ENCODE measurements at places on chromosomes 3 and 15.

GRCh38 chr15:32148833-32149555 lies 118.7 kb downstream of the CHRNA7 start:
- no peak for DNase-seq

GRCh38 chr3:11304175-11304574 lies 32.0 kb downstream of the ATG7 start:
- DNase-seq: no peak

DNA sequence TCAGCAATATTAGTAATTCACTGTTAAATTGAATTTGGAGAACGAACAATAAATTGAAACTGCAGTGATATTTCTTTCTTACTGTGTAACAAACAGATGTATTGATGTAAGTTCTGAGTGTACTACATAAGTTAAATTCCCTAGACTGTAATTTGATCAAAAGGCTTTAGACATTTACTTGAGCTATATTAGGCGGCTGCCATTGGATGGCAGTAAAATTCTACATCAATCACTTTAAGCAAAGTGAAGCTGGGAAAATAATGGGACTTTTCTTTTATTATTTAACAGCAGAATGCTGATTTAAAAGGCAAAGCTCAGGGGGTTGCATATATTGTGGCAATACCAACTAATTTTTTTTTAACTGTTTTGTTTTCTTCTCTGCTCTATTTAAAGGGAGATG lies 212.6 kb upstream of the PLSCR5 start:
- no peak for DNase-seq

DNA sequence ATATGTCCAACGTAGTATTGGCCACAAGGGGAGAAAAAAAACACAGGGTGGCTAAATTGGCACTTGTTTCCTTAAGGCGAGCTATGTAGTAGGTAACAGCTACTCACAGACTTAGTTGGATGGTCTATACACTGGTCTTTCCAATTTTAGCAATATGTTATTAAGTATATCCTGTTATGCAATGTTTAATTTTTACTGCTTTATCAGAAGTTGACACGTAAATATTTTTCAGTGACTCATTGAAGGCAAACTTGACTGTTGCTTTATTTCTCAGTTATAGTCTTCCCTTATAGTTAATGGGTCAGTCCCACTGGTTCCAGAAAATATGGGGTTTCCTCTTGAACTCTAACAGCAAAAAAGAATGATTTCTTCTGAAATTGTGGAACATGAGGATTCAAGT lies 46.5 kb downstream of the ADPGK start:
- no peak for DNase-seq

DNA sequence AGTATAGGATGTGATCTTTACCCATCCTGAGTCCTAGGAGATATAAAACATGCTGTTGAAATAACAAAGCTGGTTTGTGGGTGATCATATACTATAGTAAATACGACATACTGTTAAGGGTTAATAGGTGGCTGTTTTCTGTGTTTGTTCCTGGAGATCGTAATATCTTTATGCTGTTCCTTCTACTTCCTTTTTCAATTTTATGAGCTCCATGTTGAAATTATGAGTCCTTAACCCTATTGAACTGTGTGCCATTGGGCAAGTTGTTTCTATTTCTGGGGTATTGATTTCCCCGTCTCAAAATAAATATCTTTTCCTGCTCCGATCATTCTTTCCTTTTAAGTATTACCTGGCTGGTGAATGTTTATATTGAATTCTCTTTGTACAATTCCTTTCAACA lies 115.1 kb downstream of the LPP start:
- DNase-seq: no peak

DNA sequence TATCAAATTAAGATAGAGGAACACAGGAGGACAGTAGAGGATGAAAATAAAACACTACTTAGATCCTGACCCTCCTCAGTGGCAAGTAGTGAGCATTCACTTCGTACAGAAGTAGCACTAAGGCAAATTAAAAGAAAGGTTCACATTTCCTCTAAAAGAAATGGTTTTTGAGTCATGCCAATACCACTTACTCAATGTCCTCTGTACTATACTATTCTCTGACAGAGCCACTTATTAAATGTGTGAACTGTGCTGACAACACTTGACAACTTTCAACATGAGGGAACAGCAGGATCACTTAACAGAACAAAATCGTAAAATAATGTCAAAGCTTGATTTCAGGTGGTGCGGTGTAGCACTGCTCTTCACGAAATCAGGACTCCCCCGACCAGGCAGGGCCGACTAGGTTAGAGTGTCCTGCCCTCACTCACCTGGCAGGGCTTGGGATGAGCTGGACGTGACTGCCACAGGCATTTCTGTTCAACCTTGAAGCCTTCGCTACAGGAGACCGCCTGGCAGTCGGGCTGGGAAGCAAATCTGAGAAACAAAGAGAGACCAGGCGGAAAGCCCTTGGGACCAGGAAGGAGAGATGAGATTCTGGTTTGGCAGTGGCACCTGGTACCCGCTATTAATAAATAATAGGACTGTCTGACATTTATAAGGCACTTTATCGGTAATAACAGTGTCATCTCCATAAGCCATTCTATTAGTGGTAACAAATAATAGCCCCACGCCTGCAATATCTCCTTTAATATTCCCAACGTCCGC lies 611 bp upstream of the SLC27A2 start:
- DNase-seq: no peak

DNA sequence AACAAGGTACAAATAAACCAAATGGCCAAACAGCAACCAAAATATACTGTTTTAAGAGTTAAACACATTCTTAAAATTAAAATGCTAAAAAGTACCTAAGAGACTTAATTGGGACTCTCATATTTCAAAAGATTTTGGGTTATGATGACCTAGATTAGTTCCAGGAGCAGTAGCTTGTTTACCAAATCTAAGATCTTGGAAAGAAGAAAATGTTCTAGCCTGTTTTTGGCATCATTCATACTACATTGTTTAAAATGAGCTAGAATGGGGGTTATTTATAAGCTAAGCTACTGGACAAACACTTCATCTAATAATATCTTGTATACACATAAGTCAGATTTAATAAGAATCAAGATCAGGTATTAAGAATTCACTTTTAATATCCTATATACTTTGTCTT lies 22.8 kb downstream of the ATOSA start:
- no peak for DNase-seq

GRCh38 chr3:65950340-65951326 lies 88.1 kb downstream of the MAGI1 start:
- no peak for DNase-seq

- no peak for DNase-seq
Observed at GRCh38 chr3:127320529-127321121, 32.8 kb upstream of the PRR20G start.
